ENCODE measurements at places on chromosomes 6 and 20.

- DNase-seq, result no peak
Observed at GRCh38 chr20:49863666-49864065, 51.0 kb downstream of the SLC9A8 start.

- DNase-seq, result peak; percentile 2
Observed at GRCh38 chr6:96907498-96907897, 9.8 kb upstream of the NDUFAF4 start.

DNA sequence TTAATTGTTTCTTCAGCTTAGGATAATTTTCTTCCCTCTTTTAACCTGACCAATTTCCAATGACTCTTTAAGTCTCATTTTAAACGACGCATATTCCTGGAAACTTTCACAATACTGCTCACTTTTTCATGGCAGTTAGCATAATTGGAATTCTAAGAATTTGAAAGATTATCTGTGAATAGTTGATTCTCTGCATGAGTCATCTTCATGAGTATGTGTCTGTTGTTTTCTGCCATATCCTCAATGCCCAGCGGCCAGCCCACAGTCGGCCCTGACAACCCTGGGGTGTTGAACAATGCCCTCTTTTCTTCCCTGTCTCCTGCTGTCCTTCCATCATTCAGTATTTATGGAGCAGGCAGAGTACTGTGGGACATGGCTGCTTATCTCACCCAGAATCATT, 554.2 kb downstream of the CDH26 start:
- DNase-seq, result peak; percentile 85

GRCh38 chr6:10389739-10390494, 25.0 kb downstream of the TFAP2A start:
- no peak for DNase-seq

- peak; percentile 70 for DNase-seq
Observed at GRCh38 chr6:155782739-155783459, 327.3 kb upstream of the NOX3 start.

- no peak for DNase-seq
Observed at GRCh38 chr20:35001596-35002362, 46.1 kb downstream of the MYH7B start.
